ENCODE measurements at places on chromosomes 1 and 21. TPM values are rescaled to one million over a fixed set of nuclear protein-coding genes. Genes with fewer than 3 reads are reported as not detected.
A peak's percentile ranks its signal among the peaks of the same experiment; 100 is the strongest.

The KPRP gene
- total RNA-seq: not detected

The CD1E gene
- not detected for total RNA-seq

The OR2T2 gene
- not detected for total RNA-seq

The ERRFI1 gene
- 45.3 TPM for total RNA-seq

The SRP9 gene
- 368 TPM for total RNA-seq

The NEXN gene
- 1.8 TPM for total RNA-seq

The RHD gene
- not detected for total RNA-seq

The CD5L gene
- total RNA-seq: not detected

The HSD3B2 gene
- not detected for total RNA-seq

The KDF1 gene
- 0.96 TPM for total RNA-seq

The SAMSN1 gene
- total RNA-seq: not detected

The PTPRC gene
- not detected for total RNA-seq

The PPP2R5A gene
- total RNA-seq: 85.8 TPM

The TNFSF4 gene
- 1.8 TPM for total RNA-seq

The C1orf87 gene
- total RNA-seq: not detected

The PDC gene
- total RNA-seq: not detected

The SPATA45 gene
- total RNA-seq: not detected

DNA sequence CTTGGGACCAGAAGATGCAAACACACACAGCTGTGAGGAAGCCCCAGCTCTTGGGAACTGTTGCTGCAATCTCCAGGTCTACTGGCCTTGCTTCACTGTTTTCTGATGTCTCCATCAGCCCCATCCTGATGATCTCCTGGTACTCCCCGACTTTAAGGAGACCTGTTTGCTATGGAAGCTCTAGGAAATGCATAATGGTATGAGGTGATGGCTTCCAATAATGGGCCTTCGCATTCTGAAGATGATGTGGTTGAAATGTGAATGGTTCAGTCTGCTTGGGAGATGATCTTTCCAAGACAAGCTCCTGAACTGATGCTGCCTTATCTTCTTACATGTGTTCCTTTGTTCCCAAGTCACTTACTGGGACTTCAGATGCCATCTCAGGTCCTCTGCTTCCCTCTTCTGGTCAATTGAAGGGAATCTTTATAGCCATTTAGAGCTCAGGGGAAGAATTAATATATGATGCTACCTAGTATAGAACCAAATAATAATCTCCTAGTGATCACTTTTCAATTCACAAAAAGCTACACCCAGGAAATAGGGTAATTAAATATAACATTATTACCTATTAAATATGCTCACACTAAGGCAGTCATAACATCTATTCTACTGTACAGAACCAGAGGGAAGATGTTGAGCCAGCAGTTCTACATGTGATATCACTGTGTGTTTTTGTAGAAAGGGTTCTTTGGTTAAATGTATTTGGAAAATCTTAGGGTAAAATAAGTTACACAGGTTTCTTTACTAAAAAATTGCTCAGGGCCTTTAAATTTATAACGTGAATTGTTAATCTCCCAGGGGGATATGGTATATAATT is 73.9 kb upstream of the VTCN1 start:
- DNase-seq: peak; percentile 59

DNA sequence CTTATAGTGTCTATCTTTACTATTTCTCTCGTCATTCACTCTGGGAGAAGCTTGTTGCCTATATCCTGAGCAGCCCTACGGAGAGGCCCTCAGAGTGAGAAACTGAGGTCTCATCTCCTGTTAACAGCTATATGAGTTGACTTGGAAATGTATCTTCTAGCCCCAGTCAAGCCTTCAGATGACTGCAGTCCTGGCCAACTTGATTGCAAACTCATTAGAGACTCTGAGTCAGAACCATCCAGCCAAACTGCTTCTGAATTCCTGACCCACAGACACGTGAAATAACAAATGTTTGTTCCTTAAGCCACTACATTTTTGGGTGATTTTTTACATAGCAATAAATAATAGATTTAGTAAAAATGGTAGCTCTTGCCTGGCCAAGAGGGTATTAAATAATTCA is 3.9 kb upstream of the ZBED6 start:
- DNase-seq: no peak

DNA sequence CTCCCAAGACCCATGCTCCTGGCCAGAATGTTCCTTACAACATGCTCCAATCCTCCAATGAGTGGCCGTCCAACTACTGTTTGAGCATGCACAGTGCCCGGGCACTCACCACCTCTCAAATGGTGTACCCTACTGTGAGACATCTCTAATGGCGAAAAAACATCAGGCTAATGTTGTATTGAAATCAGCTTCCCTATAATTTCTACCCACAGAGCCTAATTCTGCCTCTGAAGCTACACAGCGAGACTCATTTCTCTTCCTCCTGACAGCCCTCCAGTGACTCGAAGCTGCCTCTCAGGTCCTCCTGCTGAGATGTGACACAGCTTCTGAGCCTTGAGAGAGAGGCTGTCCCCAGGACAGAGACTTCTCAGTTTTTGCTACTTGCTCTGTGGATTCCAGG is 130.7 kb downstream of the FAM78B start:
- no peak for DNase-seq

DNA sequence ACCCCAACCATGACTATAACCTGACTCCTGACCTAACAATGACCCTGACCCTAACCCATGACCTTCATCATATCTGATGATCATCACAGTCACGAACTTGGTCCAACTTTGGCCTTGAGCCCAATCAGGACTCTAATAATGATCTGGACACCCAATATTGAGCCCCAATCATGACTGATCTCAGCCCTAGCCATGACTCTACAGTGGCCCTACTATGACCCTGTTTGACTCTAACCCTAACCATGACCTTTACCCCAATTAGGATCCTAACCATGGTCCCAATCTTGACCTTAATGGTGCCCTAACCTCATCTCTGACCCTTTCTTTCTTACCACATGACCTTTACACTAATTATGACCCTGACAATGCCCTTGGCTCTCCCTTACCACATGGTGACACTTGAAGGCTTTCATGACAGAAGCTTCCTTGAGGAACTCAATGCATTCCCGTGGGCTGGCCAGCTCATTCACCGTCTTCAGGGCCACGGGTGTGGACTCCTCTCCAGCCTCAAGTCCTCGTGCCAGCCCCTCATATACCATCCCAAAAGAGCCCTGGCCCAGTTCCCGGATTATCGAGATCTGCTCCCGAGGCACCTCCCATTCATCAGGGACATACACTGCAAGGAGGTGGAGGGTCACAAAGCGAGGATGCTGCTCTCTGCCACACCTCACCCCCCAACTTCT is 16.2 kb downstream of the INSRR start:
- no peak for DNase-seq

GRCh38 chr1:34380526-34381124 is 203.9 kb downstream of the C1orf94 start:
- DNase-seq: no peak

DNA sequence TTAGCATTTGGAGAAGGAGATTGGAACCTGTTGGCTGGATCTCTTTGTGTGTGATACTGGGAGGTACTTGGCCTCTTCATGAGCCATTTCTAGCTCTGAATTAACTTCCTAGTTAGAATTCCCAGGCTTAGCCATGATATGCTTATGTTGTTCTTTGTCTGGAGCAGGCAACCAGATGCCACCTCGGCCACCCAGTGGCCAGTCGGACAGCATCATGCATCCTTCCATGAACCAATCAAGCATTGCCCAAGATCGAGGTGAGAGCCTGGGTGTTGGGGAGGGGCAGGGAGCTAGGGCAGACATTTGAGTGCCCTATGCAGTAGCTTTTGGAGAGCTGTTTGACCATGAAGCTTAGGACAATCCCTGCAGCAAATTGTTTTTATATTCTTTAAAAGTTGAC is 26.5 kb upstream of the PIGV start:
- no peak for DNase-seq

- DNase-seq: no peak
Observed at GRCh38 chr1:194512957-194513356, 1326.5 kb upstream of the B3GALT2 start.

- no peak for DNase-seq
Observed at GRCh38 chr1:21736876-21737275, 46.1 kb downstream of the USP48 start.

GRCh38 chr1:175192630-175193526 is at the start of gene KIAA0040:
Gene KIAA0040 (minus strand): TSS chr1:175192776. CDS start chr1:175161013, 31,763 bp downstream.
- DNase-seq: peak; percentile 73

DNA sequence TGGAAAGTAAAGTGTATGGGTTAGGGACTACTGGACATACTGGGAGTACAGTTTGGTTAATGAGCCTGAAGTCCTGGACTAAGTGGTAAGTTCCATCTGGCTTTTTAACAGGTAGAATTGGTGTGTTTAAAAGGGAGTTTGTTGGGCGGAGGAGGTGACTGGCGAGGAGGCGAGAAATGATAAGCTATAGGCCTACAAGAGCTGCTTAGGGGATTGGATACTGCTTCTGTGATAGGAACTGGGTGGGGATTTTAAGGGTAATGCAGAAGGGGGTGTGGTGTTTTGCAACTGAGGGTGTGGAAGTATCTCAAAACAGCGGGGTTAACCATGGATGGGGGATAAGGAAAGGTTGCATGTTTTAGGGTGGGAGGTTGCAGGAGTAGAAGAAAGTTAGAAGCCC is 3.5 kb downstream of the ERVH48-1 start:
- DNase-seq: no peak

DNA sequence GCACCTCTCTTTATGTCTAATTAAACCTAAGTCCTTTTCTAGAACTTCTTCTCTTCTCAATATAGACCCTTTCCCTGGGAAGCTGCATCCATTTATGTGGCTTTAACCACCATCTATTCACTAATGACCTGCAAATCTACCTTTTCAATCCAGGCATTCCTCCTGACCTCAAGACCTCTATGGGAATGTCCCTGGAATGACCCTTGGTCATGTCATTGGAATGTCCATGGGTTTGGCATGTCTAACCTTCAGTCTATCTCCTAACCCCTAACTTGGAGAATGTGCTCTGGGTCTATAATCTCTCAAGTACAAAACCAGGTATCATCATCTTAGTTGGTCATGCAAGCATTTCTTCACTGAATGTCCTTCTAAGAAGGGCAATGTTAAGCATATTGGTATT is 196.1 kb downstream of the KCNH1 start:
- no peak for DNase-seq

Data from Caki2 (cell line).